ENCODE measurements at places on chromosomes 3 and 15.

GRCh38 chr3:98600412-98601095, 7.1 kb upstream of the CPOX start:
- DNase-seq, result no peak

DNA sequence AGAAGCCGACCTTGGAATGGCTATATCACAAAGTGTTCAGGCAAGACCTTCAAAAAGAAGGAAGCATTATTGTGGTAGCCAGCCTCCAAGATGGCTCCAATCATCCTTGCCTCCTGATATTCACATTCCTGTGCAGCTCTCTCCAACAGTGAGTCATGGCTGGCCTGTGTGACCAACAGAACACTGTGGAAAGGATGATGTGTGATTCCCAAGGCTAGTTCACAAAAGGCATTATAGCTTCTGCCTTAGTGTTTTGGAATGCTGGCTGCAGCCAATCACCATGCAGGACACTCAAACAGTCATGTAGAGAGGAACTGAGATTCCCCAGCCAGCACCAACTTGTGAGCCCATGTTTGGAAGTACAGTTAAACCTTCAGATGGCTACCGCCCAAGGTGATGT, 102.6 kb downstream of the EFL1 start:
- no peak for DNase-seq

DNA sequence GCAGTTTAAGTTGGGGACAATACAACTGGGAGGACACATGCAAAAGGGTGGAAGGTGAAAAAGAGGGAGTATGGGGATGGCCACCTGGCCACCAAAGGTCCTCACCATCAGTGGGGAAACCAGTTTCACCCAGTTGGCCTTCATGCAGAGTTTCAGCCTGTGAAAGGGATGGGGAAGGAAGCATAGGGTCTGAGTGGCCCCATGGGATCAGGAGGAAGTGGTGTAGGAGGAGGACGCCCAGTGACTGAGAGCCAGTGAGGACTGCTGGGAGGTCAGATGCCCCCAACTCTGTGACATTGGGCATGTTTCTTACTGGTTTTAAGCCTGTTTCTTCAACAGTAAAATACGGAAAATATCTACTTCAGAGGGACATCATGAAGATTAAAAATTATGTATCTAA, 16.3 kb downstream of the BCL2A1 start:
- DNase-seq, result no peak

DNA sequence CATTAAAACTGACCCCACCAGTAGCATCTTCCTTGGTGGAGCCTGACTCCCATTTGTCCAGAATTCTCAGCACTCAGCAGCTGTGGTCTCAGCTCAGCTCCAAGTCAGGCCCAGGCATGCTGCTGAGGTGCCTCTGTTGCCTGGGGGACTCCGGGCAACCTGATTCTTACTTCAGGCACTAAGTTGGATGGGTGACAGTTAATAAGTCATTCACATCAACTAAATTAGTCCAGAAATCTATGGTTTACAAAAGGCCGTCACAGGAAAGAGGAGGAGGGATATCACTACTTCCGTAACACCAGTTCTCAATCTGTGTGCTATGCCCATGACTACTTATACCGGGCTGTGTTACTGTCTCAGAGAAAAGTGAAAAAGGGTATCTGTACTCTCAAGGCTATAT, 310.2 kb downstream of the SATB1 start:
- DNase-seq, result no peak

- DNase-seq, result no peak
These were observed 56.4 kb downstream of the TRIM69 start for GRCh38 chr15:44792715-44793114.

DNA sequence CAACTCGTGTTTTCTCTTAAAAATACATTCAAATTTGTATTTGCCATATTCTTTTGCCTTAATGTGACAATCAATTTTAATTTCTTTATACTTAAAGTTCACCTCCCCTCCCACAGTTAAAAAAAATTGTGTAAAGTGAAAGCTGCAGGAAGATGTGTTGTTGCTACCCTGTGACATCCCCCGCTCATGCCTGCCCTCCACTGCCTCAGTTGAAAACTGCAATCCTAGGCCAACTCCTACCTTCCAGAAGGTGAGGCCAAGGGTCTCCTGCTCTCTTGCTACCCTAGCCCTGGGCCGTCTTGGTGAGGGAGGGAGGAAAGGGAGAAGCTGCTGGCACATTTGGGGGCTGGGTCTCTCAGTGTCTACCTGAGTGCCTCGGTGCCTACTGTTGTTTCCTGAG, 57.0 kb upstream of the CMTM7 start:
- DNase-seq, result no peak

DNA sequence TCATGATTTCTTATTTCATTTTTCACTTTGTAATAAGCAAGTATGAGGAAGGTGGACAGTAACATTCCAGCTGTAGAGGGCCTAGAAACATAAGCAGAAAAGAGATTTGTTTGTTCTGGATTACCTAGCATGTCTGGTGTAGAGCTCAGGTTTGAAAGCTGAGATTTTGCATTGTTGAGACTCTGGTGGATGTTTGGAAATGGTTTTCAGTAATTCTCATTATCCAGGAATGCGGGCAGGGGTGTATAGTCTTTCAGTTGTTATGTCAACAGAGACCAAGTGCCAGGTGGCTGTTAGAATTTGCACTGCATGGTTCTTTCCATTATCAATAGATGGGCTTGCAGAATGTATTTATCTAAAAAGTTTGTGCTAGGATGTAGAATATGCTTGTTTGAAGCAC, 10.9 kb downstream of the GPD1L start:
- DNase-seq, result no peak

DNA sequence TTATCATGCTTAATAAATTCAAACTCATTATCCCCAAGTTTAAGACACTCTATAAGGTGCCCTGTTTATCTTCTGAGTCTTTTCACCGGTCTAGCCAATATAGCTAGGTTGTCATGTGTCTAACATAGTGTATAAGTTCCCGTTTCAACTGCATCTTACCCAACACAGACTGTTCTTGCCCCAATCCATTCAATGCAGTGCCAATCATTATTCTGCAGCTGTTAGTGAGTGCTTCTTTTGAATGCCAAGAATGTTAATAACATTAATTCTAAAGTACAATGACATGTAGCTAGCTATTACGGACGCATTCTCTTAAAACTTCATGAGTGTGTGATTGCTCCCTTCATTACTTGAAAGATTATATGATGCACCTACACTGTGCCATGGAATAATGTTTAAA, 646.4 kb upstream of the NR2F2 start:
- no peak for DNase-seq

GRCh38 chr3:158659454-158660237, 12.8 kb downstream of the LXN start:
- no peak for DNase-seq

DNA sequence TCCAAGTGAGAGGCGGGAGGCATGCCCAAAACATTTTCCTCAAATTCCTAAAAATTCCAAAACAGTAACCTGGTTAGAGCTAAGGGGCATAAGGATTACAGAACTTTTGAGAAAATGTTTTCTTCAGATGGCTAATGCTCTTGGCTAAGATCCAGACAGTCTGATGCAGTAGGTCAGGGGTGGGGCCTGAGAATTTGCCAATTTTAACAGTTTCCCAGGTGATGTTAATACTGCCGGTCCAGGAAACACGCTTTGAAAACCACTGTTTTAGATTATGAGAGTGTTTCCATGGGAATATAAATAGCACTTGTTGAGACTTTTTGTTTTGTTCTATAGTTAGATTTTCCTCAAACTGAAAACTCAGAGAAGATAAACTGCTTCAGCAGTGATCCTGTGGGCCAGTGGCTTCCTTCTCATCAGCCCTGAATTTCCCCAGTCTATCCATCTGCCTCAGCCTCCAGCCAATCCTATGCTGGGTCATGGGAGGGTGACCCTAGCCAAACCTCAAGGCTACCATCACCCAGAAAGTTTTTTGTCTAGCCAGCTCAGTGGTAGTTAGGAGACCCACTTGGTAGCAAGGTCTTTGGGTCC, 71.6 kb upstream of the ACP3 start:
- DNase-seq, result no peak

DNA sequence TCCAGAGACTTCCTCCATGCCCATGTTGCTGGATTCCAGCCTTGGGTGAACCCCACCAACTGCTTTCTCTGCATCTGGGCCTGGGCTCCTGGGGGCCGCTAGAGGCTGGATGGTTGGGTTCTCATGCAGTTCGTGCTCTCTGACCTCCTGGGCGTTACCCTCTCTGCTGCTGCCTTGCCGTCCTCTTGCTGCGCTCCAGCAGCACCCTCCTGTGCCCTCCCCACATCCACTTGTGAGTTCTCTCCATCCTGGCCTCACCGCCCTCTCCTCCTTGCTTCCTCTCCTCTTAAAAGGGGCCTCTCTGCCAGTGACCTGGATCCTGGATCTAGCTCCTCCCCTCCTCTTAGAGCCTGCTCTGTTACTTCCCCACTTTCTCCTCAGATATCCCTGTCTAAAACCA, 43.7 kb downstream of the CHCHD6 start:
- no peak for DNase-seq

DNA sequence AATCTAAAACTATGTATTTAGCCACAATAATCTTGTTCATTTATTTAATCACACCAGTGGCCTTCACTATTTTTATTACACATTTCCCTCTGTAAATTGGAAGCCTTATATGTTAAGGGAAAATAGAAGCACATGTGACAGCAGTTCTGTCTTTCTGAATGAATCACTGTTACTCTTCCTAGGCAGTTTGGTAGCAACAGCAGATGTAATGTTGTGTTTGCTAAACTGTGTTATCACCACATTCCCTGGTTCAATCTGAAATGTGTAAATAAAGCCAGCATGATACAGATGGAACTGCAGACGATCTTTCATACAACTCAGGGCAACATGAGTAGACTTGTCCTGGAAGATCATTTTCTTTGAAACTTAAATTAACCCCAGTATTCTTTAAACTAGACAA, 220.1 kb downstream of the MCTP2 start:
- DNase-seq, result no peak

DNA sequence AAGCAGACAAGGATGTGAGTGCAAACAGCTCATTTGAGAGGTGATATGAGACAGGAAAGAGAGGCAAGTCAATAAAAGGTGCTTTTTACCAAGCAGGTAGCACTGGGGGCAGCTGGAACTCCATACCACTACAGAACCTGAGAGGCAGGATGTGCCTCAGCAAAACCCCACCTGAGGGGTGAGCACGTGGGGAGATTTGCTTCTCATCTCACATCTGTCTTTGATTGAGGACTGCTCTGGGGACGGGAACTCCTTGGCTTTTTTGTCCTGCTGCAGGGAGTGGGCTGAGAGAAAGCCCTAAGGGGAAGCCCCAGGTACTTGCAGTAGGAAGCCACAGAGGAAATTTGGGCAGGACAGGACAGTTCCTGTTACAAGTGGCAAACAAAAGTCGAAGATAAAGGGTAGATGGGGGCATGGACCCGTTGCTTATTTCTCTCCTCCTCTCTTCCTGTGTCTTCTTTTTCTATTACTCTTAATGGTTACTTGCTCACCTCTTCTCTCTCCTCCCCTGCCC, 27.1 kb downstream of the CFAP161 start:
- no peak for DNase-seq

DNA sequence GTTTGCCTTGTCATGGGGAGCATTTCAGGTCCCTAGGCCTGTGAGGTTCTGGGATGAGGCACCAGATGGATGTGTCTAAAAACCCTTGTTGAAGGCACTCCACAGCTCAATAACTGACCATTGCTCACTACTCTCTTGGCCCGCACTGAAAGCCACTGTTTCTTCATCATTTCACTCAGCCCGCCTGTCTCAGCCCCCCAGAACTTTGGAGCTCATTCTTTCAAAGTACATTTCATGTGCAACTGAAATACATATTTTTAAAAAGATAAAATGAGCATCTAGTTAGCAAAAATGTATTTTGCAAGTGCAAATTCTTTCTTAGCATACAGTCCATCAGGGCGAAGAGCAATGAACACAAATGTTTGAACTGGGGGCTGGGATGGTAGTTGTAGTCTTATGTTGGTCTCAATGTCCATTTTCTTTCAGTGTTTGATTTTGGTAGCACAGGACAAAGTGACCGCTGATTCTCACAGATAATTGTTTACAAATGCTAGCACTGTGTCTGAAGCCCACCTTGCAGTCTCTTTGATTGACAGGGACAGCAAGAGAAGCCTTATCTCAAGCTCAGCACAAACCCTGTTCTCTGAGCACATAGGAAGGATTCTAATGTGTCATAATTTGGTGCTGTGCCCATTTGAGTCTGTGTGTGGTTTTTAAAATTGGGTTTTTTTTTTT, 19.6 kb downstream of the HEMK1 start:
- no peak for DNase-seq

DNA sequence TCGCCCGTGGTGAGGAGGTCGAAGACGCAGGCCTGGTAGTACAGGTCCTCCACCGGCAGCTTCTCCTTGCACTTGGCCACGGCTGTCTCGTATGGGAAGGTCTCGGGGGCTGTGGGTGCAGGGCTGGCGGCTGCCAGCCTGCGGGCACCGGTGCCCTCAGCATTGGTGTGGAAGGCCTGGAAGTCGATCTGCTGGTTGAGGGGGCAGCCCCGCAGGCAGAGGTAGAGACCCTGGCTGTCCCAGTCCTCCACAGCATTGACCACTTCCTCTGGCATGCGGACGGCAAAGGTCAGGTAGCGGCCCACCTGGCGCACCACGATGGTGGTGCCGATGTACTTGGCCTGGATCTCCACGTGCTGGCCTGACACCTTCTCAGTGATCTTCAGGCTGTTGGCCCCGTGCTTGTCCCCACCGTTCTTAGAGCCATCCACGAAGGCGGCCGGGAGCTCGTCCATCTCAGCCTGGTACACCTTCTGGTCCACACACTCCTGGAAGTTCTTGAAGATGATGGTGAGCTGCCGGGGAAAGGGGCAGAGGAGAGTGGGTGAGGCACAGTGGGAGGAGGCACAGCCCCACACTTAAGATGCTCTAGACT, 43.7 kb downstream of the RGMA start:
- no peak for DNase-seq

DNA sequence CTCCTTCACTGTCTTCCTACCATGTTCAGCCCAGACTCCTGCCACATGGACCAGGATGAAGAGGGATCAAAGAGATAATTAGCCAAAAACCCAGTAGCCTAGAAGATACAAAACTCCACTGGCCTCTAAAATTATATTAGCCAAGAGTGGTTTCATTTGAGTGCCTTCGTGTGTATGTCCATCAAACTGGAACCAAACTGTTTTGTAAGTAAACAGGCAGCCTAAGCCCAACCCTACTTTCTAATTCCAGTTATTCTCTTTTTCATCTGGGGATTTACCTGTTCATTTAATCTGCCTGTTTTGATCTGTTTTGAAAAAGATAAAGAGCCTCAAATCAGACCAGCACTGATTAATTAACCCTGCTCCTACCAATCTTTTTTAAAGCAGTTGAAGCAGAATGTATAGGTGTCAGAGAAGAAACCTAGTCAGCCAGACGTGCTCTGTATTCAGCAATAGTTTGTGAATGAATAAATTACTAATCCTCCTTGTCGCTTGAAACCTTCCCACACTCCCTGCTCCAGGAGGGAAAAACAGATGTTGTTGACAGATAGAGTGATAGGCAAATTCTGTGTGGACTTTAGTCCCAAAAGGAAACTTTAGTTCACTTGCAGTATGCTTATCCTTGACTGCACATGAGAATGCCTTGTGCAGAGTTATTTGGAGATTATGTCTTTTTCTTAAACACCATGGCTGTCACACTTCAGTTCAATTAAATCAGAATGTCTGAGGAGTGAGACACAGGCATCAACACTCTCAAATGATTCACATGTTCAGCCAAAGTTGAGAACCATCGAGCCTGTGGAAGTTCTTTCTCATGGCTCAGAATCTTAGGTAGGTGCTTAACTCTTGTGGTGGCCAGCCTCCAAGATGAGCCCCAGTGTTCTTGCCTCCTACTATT, 55.5 kb upstream of the ZBED2 start:
- DNase-seq, result no peak

- no peak for DNase-seq
These were observed 32.2 kb downstream of the PPP4R2 start for GRCh38 chr3:73028803-73029202.

Data from H1 (cell line).